Adrenal gland (tissue), 19 donors: ENCODE measurements at places on chromosomes 13 and 19. TPM values are rescaled to one million over a fixed set of nuclear protein-coding genes. Genes with fewer than 3 reads are reported as not detected.

GRCh38 chr13:30338331-30338851 is 31.0 kb upstream of the KATNAL1 start:
- peak; percentile 64 for DNase-seq

DNA sequence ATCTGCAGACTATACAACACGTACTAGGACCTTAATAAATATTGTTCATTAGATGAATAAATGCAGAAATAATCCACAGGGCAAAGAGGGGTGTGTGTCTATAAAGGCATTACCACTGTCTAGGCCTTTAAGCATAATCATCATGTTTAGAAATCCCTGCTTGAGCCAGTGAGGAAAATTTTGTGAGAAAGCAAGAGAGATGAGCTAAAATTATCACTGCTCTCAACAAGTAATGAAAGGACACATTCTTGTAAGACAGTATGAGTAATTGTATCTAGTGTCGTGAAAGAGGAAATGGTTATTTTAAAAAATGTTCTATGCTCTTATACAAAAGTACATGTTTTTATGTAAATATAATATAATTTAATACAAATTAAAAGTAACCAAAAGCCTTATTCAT is 1699.4 kb downstream of the PCDH9 start:
- DNase-seq: no peak

GRCh38 chr19:15299568-15300409 is 32.5 kb downstream of the BRD4 start:
- DNase-seq: no peak

GRCh38 chr13:30802501-30802900 is 67.2 kb downstream of the ALOX5AP start:
- no peak for DNase-seq

Gene CEACAM1
- total RNA-seq: 29.3 TPM

Gene KIR3DL1
- total RNA-seq: not detected

Gene WDR88
- total RNA-seq: not detected

Gene TJP3
- total RNA-seq: not detected

Gene MBD3L3
- not detected for total RNA-seq

Gene FCER2
- not detected for total RNA-seq

DNA sequence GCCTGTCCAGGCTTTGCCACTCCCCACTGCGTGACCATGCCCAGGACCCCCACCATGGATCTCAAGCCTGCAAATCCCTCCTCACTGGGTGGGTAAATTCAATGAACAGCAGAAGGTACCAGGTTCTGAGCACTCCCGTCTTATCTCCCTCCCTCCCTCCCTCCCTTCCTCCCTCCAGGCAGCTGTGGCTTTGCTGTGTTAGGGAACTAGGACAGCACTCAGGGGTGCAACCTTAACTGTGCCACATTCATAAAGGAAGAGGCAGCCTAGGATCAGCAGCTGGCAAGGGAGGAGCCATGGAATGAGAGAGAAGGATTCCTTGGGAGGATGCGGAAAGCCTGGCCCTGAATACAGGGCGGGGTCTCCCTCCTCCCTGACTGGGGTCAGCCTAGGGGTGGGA is 5.6 kb downstream of the CEACAM4 start:
- DNase-seq: no peak

Gene AMER2
- 0.61 TPM for total RNA-seq

Gene OR7D2
- 0.07 TPM for total RNA-seq

Gene PSG2
- total RNA-seq: 0.11 TPM

DNA sequence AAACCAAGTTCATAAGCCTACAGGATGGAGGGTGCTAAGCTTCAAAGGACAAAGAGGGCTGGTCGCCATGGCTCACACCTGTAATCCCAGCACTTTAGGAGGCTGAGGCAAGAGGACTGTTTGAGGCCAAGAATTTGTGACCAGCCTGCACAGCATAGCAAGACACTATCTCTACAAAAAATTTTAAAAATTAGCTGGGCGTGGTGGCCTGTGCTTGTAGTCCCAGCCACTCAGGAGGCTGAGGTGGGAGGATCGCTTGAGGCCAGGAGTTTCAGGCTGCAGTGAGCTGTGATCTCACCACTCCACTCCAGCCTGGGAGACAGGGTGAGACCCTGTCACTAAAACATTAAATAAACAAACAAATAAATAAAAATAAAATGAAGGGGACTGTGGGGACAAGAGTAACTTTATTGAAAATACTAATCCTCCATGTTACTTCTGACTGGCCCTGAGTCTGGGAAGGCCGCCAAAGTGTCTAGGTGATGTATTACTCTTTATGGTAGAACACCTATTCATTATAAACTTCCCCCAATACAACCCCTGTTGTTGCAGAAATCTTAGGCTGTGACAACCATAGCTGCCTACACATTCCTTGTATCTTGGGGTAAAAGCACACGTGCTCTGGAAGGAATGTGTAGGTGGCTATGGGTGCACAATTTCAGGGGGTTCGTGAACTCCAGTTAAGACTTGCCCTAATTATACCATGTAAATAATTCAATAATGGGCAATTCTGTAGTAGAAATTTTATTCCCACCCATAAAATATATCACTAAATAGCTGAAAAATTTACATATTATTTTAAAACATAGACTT is 14.6 kb upstream of the URAD start:
- no peak for DNase-seq

GRCh38 chr13:94713561-94714182 is 1.3 kb upstream of the SOX21 start:
- no peak for DNase-seq

- DNase-seq: peak; percentile 31
Measured at GRCh38 chr13:25455146-25455545, 83.4 kb downstream of the ATP8A2 start.

DNA sequence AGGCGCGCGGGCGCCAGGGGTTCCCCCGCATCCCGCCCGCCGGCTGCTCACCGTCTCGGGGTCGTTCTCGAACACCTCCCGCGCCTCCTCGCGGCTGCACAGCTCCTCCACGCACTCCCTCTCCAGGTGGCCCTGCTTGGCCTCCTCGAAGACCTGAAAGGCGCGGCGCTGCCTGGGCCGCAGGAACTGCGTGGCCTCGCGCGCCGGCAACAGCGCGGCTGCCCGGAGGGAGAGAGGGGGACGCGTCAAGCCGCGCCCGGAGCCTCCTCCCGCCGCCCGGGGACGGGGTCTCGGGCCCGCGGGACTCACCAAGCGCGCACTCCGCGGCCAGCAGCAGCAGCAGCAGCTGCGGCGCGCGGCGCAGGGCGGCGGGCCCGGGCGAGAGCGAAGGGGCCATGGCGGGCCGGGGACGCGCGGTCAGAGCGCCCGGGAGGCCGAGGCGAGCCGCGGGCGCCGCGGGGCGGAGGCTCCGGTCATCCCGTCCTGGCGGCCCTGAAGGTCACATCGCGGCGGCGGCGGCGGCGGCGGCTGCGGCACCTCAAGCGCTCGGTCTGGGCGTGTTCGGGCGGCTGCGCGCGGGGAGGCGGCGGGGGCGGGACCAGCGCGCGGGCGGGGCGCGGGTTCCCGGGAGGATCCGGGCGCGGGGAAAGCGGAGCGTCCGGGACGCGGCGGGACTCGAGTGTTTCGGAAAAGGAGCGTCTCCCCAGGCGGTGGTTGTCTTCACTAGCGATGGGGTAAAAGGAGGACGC is at the start of gene GAS6:
TSS of gene GAS6 (minus strand) at position 553 of the 749 bp plus-strand sequence. CDS start at position 397, 156 bp downstream.
- peak; percentile 69 for DNase-seq

Gene PROZ
- total RNA-seq: not detected

DNA sequence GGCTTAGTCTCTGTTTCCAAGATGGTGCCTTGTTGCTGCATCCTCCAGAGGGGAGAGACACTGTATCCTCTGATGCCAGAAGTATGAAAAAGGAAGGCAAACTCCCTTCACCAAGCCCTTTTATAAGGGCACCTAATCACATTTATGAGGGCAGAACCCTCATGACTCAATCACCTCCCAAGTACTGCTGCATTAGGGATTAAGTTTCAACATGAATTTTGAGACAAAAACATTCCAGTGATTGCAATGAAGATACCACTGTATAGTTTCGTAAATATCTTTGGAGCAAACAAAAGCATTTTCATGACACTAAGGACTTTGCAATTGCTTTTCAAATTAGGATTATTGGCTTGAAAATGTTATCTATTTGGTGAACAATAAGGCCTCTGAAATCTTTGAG is 63.8 kb downstream of the RNF17 start:
- no peak for DNase-seq

Gene PLPPR3
- total RNA-seq: not detected

Gene SLC44A2
- 111 TPM for total RNA-seq

Gene ZNF547
- 1.1 TPM for total RNA-seq

Gene IL17D
- 3.0 TPM for total RNA-seq

DNA sequence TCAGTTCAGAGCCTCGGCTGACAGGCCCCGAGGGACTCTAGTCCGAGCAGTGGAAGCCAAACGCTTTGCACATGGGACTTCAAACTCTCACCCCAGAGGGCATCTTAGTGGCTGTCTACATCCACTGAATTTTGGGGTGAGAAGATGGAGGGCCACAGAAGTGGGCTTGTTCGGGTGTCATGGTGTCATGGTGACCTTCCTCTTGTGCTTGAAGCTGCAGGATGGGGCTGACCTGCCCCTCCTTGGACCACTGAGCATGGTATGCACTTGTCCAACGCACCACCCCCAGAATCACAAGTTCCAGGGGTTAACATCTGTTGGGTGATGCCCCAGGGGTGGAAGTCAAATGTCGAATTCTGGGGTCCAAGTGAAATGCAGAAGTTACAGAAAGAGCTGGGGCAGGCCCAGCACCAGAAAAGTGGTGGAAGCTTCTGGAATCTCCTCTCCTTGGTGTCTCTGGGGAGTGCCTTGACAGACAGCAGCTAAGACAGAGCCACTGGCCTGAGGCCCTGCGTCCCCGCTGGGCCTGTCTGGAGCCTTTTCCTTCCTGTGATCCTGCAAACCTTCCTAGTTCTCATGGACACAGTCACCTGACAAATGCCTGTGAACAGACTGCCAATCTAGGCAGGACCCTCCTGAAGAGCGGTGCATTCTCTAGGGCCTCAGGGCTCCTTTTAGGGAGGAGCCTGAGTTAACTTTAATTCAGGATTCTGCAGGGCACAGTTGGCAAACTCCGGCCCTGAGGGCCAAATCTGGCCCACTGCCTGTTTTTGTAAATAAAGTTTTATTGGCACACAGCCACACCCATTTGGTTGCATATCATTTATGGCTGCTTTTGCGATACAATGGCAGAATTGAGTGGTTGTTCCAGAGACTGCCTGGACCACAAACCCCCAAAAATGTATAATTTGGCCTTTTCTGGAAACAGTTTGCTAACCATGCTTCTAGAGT is 65.1 kb upstream of the RANBP3 start:
- peak; percentile 9 for DNase-seq
